Hematopoietic multipotent progenitor cell treated with erythropoietin and hydrocortisone succinate and interleukin-3 and kit ligand, for 6 days (in vitro differentiated cells): ENCODE measurements at places on chromosomes 2 and 18.

GRCh38 chr2:217736776-217737550 is 265.8 kb downstream of the TNS1 start:
- DNase-seq: no peak

GRCh38 chr2:44360749-44361329 is 455 bp downstream of the PREPL start:
- DNase-seq: peak; percentile 63

DNA sequence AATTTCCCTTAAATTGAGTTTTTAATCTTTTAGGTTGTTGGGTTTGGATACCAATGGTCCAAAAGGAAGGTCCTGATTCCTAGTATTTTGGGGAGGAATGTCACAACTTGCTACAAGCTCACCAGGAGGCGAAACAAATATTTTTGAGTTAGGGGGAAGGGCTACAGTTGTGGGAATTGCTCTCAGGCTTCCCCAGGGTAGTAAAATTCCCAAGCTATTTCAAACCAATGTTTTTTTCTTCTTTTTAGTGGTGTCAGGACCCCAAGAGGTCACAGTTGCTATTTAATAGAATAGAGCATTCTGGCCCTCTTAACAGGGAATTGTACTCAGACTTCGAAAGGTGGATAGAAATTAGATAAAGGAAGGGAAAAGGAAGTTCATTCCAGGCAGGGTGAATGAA is 68.5 kb upstream of the ST3GAL5 start:
- DNase-seq: no peak

DNA sequence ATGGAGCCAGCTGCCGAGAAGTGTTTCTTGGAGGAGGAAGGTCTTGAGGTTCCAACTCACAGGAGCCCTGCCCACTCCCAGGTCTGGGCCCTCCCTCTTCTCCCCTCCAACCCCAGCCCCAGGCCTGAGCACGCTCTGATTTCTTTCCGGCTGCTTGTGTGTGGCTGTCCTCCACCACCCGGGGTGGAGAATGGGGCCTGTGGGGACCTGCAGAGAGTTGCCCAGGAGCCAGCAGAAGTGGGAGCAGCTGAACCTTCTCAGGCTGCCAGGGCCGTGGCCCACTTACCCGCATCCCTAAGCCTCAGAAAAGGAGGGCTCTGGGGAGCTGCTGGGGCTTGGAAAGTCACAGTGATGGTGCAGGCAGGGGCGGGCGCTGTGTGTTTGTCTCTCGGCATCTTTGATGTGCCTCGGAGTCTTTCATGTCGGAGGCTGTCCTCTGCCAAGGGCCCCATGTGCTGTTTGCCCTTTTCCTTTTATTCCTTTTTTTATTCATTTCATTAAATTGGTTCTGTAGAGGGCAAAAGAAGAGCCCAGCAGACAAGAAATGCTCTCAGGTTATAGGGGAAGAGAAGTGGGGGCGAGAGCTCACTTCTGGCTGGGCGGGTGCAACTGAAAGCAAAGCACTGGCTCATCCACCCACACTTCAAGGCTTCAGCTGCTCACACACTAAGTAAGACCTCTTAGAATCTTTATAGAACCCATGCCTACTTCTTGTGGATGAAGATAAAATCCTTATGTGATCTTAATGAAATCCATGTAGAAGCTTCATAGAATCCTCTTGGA is 52.5 kb downstream of the SDC1 start:
- no peak for DNase-seq

DNA sequence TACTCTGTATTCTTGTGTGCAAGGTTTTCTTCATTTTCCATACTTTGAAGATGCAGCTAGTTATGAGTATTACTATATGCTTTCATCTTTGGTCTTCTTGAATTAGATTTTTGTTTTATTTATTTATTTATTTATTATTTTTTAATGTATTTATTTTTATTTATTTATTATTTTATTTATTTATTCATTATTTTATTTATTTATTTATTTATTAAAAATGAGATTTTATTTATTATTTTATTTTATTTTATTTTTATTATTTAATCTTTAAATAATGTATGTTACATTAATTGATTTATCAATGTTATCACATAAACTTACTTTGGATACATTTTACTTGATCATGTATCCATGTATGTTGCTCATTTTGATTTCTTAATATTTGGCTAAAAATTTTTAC is 132.3 kb upstream of the GALNT13 start:
- DNase-seq: no peak

DNA sequence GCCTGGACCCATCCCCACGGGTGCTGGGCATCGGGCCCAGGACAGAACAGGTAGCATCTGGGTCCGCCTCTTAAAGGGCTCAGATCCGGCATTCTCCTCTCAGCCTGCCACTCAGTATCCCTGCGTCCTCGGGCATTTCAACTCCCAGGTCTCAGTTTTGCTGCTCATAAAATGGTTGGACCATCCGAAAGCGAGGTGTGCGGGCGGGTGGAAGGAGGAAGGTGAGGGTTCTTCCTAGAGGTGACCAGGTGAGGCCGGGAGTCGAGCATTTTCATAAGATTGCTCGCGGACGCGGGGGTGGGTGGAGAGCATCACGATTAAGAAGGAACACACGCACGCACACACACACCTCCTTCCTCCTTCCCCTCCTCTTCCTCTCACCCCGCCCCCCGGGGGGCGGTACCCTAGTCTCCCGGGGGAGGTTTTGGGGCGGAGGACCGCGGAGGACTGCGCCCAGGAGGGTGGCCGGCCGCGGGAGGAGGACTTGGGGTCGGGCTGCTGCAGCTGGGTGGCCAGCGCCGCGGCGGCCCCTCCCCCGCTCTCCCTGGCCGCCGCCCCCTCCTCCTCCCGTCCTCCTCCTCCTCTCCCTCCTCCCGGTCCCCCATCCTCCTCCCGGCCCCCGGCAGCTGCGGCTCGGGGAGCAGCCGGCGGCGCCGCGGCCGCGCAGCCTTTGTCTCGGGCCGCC is 97.9 kb upstream of the GPR45 start:
- DNase-seq: peak; percentile 43

- no peak for DNase-seq
Observed at GRCh38 chr2:239459056-239459455, 58.2 kb upstream of the HDAC4 start.

DNA sequence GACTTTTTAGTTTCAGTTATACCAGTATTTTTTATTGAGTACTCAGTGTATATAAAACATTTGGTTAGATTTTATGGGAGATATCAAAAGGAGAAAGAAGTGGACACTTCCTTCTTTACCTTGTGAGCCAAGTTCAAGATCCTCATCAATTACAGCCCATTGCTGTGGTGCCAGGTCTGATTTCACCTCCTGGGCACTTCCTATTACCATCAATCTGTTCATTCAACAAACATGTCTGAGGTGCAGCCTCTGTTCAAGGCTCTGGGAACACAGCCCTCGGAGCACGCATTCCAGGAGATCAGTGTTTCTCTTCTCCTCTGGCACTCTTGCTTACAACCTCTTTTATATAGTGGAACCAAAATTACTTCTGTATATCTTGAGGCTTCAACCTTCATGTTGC is 171.4 kb upstream of the ALPP start:
- DNase-seq: no peak

DNA sequence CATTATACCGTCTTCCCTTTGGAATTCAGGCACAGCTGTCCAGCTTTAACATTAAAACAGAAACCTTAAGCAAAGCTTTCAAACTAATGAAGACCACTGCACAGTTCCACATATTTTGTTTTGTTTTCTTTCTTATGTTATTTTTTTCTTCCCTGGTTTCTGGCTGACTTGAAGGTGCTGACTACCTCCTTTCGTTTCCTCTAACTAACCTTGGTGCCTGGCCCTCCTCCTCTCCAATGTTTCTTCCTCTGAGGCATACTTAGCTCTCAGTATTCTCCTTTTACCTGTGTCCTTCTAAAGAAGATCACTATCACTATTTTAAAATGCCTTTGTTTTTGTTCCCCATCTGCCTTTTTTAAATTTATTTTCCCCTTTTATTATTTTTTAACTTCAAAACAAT is 433.3 kb upstream of the SPHKAP start:
- no peak for DNase-seq

GRCh38 chr2:102839668-102840388 is 78.0 kb downstream of the TMEM182 start:
- peak; percentile 70 for DNase-seq

- no peak for DNase-seq
Observed at GRCh38 chr18:78801011-78801410, 178.6 kb upstream of the SALL3 start.

DNA sequence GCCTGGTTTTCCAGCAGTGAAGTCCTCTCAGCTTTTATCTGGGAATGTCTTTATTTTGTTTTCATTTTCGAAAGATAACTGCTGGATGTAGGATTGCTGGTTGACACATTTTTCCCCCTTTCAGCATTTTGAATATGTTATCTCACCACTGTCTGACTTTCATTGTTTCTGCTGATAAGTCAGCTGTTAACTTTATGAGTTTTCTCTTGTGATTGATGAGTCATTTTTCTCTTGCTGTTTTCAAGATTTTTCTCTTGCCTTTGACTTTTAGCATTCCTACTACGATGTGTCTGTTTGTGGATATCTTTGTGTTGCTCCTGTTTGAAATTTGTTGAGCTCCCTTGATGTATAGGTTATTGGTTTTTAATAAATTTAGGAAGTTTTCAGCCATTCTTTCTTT is 85.5 kb downstream of the AGPS start:
- DNase-seq: peak; percentile 25

DNA sequence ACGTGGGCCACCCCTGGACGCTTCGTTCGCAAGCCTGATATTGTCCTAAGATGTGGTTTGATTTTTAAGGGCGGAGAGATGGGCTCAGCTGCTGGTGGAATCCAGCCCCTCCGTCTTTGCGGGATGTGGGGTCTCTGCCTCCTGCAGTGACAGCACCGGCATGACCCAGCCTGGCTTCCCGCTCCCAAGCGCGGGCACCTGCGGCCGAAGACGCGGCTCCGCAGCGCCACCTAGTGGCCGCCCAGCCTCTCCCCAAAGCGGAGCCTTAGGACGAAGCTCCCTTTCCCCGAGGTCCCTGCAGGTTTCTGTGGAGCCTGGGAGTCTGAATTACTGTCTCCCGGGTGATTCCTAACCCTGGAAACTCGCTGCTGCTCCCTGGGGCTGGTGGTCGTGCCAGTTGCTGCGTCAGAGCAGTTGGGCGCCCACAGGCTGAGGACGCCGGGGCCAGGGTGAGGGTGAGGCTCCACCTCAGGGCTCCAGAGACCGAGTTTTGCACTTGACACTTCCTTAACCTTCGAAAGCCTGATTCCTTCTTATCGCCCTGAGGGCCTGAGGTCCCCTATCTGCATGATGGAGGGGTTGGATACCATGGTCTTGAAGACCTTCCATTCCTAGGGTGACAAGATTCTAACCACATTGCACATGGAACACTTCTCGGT is 137.5 kb downstream of the TPO start:
- DNase-seq: peak; percentile 70

GRCh38 chr18:57635003-57635822 is 13.6 kb upstream of the NARS1 start:
- no peak for DNase-seq

- DNase-seq: no peak
Observed at GRCh38 chr18:68469049-68469625, 245.8 kb downstream of the TMX3 start.

GRCh38 chr2:113160962-113161361 is 12.8 kb upstream of the PSD4 start:
- no peak for DNase-seq

- peak; percentile 80 for DNase-seq
Observed at GRCh38 chr18:79395761-79396404, at the start of gene NFATC1. Gene NFATC1 (plus strand): TSS chr18:79395930. CDS start chr18:79396225, 295 bp downstream.

- no peak for DNase-seq
Observed at GRCh38 chr2:235533198-235533597, 39.4 kb downstream of the AGAP1 start.

DNA sequence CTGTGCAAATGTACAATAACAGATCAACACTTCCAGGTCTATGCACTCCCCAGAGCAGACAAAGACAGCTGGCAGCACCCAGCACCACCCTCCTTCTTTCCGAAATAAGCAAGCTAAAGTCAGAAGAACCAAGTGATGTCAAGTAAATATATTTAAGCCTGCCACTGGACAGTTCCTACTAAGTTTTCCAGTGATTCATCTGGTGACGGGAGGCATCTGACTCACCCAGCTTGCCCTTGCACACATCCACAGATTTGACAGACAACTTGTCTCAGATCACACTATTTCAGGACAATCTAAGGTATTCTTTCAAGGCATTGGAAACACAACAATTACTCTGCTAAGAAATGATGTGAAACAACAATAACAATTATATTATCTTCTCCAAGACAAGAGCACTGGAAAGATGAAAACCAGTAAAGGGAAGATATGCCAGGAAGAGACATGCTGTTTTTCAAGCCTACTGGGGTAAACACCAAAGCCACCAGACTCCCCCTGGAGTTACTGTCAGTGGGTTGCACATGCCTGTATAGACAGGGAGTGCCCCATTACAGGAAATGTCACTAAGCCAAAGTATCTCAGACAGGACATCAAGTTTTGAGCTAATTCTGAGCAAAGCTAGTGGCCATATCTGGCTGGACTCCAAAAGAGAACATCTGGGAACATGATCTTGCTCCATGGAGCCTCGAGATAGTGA is 287.9 kb upstream of the KLHL29 start:
- DNase-seq: no peak
